Stimulated activated CD4-positive, alpha-beta T cell treated with anti-CD3 and anti-CD28 coated beads, Interleukin-12 subunit alpha, Interleukin-12 subunit beta, amount 100 ng/mL, for 24 hours (primary cell): ENCODE measurements at places on chromosomes 7 and 10.

- DNase-seq, result no peak
Observed at GRCh38 chr7:18489624-18490023, 5.9 kb upstream of the HDAC9 start.

GRCh38 chr7:31735991-31736982, 49.3 kb downstream of the PPP1R17 start:
- no peak for DNase-seq

GRCh38 chr10:53957401-53957800, 843.6 kb downstream of the PCDH15 start:
- DNase-seq, result no peak

- DNase-seq, result no peak
Observed at GRCh38 chr10:34699904-34700517, 115.1 kb downstream of the PARD3 start.

DNA sequence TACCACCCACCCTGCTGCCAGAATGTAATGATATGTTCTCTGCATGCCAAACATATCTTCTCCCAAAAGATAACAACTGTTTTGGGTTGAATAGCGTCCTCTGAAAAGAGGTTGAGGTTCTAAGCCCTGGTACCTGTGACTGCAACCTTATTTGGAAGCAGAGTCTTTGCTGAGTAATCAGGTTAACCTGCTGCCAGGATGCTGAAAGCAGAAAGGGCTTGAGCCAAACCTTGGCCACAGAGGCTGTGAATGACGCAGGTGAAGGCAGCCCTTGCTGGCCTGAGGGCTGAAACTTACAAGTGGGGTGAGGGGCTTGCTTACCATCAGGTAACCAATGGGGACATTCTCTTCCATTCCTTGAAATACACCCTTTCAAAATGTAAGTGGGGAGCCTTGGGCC, 151.8 kb upstream of the RHEB start:
- DNase-seq, result no peak

- DNase-seq, result no peak
Observed at GRCh38 chr10:133110133-133110532, 22.4 kb downstream of the ADGRA1 start.

GRCh38 chr7:84025332-84025927, 169.2 kb downstream of the SEMA3A start:
- no peak for DNase-seq

GRCh38 chr10:51960494-51960895, 261.1 kb upstream of the CSTF2T start:
- no peak for DNase-seq

DNA sequence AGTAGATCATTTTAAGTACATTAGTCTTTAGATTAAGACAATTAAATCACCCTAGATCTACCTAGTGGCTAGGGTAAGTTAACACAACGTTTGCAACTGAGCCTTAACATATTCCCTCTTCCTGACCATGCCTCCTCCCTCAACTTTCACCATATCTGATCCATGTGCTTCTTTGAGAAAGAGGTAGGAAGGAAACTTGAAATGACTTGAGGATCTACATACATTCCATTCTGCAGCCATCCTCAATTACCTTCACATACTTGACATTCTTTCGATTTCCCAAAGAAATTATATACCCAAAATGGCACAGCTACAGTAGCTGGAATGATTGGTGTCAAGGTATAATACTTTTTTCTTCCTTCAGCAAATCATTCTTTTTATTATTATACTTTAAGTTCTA, 12.9 kb upstream of the SEPTIN7 start:
- no peak for DNase-seq

- DNase-seq, result no peak
Observed at GRCh38 chr10:119602241-119603095, 5.7 kb upstream of the TIAL1 start.

- DNase-seq, result no peak
Observed at GRCh38 chr10:26335574-26336093, 102.5 kb upstream of the APBB1IP start.

DNA sequence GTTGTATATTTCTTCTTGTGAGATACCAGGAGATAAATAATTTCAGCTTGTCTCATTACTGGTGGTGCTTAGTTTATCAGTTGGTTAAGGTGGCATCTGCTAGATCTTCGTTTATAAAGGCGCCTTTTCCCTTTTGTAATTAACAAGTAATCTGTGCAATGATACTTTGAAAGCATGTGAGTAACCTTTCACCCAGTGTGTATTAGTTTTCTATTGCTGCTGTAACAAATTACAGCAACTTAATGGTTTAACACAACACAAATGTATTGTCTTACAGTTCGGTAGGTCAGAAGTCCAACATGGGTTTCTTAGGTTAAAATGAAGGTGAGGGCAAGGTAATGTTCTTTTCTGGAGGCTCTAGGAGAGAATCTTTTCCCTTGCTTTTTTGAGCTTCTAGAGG, 30.5 kb downstream of the KAT6B start:
- no peak for DNase-seq

- no peak for DNase-seq
Observed at GRCh38 chr10:49596493-49596809, 13.7 kb upstream of the SLC18A3 start.

DNA sequence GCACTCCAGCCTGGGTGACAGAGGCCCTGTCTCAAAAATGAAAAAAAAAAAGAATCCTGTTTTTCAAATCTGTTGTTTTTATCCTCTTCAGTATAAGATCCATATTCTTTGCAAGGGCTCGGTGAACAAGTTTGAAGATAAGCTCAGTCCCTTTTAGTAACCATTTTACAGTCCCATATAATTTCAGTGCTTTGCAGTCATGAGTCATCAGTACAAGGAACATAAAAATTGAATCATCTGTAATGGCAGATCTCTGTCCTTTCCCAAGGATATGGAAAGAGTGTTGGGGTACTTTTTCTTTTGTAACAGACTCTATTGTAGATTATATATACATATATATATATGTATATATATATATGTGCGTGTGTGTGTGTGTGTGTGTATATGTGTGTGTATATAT, 52.2 kb upstream of the ZPBP start:
- no peak for DNase-seq

DNA sequence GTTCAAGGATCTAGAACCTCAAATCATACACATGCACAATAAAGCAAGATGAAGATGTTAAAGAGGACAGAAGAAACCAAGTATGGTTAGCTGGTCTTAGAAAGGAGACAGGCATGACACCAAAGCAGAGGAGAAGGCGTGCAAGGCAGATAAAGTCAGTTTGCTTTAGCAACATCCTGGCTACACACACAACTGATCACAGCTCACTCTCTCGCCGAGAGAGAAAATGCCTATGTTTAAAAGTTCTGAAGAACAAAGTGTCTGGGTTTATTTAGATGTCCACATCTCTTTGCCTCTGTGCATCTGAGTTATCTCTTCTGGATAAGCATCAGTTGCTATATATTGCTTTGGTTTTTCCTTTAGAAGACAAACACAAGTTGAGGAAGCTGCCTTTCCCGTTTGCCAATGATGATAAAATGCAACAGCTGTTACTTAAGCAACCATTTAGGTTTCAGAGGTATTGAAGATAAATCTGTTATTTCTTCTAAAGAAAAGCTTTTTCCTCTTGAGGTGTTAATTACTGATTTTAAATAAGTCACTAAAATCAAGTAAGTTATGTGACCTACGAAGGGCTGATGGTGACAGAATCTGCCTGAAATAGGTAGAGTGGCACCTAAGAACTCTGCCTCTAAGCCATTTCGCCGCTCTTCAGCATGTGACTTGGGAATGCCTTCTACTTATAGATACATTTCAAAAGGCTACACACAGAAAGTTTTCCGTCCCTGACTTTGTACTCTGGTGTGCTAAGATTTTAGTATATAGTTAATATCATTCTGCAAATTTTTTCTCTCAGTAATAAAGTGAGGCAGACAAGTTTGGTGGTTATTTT, 146.2 kb upstream of the ASAH2 start:
- no peak for DNase-seq

DNA sequence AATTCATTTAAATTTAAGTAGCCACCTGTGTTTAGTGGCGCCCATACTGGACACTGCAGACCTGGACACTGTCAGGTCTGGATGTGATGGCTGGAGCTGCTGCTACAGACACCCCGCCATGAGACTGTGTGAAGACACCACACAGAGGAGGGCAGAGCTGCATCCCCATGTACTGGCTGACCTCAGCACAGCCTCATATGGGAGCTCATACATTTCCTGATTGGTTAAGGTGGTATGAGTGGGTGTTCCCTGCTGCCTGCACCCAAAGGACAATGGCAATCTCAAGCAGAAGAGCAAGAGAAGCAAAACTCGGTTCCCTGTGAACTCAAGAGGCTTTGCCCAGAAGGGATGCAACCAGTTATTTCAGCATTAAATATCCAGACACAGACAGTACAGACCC, 60.0 kb downstream of the DLG5 start:
- no peak for DNase-seq

GRCh38 chr7:30865821-30866220, 45.8 kb upstream of the AQP1 start:
- DNase-seq, result no peak

DNA sequence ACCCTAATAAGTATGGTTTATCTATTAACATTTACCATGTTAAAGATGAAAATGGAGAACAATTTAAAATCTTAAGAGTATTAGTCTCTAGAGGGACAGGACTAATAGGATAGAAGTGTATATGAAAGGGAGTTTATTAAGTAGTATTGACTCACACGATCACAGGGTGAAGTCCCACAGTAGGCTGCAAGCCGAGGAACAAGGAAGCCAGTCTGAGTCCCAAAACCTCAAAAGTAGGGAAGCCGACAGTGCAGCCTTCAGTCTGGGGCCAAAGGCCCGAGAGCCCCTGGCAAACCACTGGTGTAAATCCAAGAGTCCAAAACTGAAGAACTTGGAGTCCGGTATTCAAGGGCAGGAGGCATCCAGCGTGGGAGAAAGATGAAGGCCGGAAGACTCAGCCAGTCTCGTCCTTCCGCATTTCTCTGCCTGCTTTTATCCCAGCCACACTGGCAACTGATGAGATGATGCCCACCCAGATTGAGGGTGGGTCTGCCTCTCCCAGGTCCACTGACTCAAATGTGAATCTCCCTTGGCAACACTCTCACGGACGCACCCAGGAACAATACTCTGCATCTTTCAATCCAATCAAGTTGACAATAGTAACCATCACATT, 140.8 kb upstream of the FAM20C start:
- no peak for DNase-seq

GRCh38 chr7:22390516-22390915, 33.6 kb upstream of the RAPGEF5 start:
- no peak for DNase-seq

- DNase-seq, result no peak
Observed at GRCh38 chr10:103192089-103192450, 1.0 kb downstream of the NT5C2 start.

GRCh38 chr7:90469554-90469953, at the start of gene PTTG1IP2:
Gene PTTG1IP2 (plus strand): TSS chr7:90469639. CDS start chr7:90469787, 148 bp downstream.
- no peak for DNase-seq

GRCh38 chr7:67451306-67451705, 454.7 kb downstream of the TYW1 start:
- DNase-seq, result no peak

GRCh38 chr7:113548137-113548536, 370.7 kb downstream of the PPP1R3A start:
- DNase-seq, result no peak

DNA sequence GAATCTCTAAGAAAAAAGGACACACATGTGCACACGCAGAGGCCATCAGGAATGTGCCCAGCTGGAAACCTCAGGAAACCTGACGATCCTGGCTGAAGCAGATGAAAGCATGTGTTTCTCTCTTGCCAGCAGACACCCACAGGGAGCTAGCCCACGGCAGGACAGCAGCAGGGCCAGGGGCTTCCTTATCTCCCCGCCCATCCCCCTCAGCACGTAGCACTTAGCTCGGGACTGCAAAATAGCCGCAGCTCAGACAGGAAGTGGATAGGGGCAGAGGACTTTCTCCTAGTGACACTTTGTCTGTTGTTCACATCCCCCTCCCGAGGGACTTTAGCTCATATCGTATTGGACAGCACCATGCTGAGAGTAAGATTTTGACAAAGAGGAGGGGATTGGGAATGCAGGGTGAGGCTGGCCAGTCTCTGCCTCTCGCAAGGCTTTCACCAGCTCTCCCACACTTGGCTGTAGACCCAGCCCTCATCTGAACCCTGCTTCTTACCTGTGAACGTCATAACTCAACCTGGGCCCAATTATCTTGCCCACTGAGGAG, 63.8 kb downstream of the MKI67 start:
- no peak for DNase-seq

DNA sequence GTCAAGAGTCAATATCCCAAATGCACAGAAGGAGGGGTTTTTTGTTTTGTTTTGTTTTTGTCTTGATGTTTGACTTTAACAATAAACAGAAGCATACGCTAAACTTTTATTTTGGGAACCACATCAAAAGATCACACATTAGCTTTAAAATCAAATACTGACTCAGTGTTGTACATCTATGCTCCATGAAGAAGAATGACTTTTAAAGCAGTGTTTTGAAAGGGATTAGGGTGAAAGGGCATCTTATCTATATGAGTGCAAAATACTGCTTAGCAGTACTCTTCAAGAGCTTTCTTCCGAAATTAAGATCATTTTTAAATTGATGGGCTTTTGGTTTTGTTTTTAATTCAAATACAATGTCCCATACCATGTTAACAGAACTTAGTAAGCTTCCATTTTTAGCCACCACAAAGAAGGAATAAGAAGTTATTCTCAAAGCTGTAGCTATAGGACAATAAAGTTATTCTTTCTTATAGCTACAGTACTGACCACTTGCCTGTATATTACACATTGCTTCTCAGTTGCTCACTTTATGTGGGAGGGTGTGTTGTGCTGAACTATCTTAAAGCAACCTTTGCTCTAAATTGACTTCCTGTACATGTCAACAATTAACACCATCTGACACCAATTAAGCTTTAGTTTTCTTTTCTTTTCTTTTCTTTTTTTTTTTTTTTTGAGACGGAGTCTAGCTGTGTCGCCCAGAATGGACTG, 144.3 kb upstream of the KAT6B start:
- DNase-seq, result no peak

DNA sequence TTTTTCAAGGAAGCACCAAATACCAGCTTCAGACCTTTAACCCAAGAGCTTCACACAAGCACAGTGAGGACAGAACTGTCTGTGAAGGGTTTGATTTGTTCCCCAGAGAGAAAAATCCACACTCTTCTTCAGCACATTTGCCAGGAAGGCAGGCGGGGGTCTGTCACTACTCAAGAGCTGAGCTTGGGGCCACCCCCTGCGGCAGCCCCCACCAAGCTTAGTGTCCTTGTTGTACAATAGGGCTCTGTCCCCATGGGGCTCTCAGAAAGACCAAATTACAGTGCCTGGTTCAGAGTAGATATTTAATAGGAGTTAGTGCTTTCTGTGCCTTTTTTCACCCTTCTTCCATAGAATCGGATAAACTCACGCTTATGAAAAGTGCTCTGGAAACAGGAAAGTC, 12.4 kb downstream of the ECHDC3 start:
- no peak for DNase-seq

DNA sequence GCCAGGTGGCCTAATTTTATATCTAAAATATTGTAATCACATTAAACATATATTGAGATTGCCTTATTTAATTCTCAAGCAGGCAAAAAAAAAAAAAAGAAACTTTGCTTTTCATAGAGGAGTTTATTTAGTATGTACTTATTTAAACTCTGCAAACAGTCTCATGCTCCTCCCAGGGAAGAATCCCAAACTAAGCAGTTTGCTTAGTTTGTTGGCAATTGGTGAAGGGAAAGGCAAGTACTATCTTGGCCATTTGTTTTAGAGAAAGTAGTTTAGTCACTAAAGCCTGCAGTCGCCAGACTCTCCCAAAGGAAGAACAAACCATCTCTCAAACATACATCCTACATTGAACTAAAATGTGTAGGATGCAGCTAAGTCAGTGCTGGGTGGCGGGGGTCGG, 226.8 kb downstream of the CDC14C start:
- DNase-seq, result no peak

- DNase-seq, result no peak
Observed at GRCh38 chr10:53690524-53691240, 918.1 kb upstream of the MBL2 start.
